ENCODE measurements at places on chromosomes 16 and 17. TPM values are rescaled to one million over a fixed set of nuclear protein-coding genes. Genes with fewer than 3 reads are reported as not detected.

Gene CMTM2
- not detected for total RNA-seq

Gene ZFHX3
- total RNA-seq, result 6.6 TPM

Gene PITPNC1
- 26.1 TPM for total RNA-seq

Gene RHOT1
- total RNA-seq, result 24.6 TPM

Gene TP53I13
- 224 TPM for total RNA-seq

Gene KRTAP4-6
- total RNA-seq, result not detected

Gene KRTAP1-5
- not detected for total RNA-seq

Gene CHST6
- 0.17 TPM for total RNA-seq

- H3K36me3 ChIP-seq, result no peaks in the 10 kb centered on the region
- no peaks in the 10 kb centered on the region for H3K27me3 ChIP-seq
- H3K4me3 ChIP-seq, result no peak overlapping the region
Measured at GRCh38 chr16:76226011-76226410, 51.2 kb upstream of the CNTNAP4 start.

- H3K27ac ChIP-seq, result no peak overlapping the region
- no peak for DNase-seq
- H3K36me3 ChIP-seq, result no peaks in the 10 kb centered on the region
- H3K27me3 ChIP-seq, result no peaks in the 10 kb centered on the region
- H3K4me1 ChIP-seq, result no peaks in the 10 kb centered on the region
Measured at GRCh38 chr17:62172492-62173291, 107.6 kb upstream of the MED13 start.

GRCh38 chr16:11130978-11131665 is 124.9 kb downstream of the SOCS1 start:
- no peaks in the 10 kb centered on the region for H3K27me3 ChIP-seq
- no peak for DNase-seq
- no peak overlapping the region for H3K27ac ChIP-seq
- no peaks in the 10 kb centered on the region for H3K4me1 ChIP-seq
- H3K4me3 ChIP-seq, result no peak overlapping the region

- H3K4me1 ChIP-seq, result peaks cover 33% of the 10 kb centered on the region
- H3K4me3 ChIP-seq, result peak overlapping the region; percentile 63
- no peak for DNase-seq
- no peaks in the 10 kb centered on the region for H3K27me3 ChIP-seq
- no peaks in the 10 kb centered on the region for H3K36me3 ChIP-seq
Measured at GRCh38 chr16:4767872-4768548, 1.0 kb upstream of the ZNF500 start.

DNA sequence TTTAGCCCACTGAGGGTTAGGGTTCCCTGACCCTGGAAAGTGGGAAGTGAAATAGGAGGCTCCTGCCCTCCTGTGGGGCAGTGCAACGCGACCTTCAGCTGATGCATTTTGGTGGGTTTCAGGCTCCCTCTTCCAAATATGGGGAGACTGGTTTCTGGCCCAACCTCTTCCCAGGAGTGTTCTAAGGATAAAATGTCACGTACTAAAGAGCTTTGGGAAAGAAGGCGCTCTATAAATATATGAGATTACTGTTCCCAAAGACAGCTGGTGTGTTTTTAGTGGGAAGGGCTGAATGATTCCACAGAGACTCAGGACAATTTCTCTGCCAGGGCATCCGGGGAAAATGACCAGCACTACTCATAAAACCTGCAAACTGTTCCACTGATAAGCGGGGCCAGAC is 9.8 kb downstream of the SLC35B1 start:
- H3K4me3 ChIP-seq, result no peak overlapping the region
- no peak overlapping the region for H3K27ac ChIP-seq
- H3K27me3 ChIP-seq, result no peaks in the 10 kb centered on the region

DNA sequence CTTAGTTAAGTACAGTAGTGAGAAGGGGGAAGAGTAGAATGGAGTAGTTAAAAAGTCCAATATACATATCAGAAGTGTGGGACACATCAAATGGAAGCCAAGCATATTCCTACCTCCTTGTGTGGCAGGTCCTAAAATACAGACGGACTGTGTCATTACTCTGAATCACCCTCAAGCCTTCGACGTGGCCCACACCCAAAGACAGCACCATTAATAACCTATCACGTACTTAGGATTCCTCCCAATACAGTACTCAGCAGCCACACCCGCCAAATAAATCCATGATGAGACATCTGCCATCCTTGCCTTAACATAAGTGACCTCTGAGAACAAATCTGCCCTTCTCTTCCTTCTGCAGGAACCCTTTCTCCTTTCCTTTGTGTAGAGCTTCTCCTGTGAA is 38.9 kb downstream of the UBE2G1 start:
- peaks cover 6% of the 10 kb centered on the region for H3K4me1 ChIP-seq
- no peak overlapping the region for H3K4me3 ChIP-seq
- peaks cover 8% of the 10 kb centered on the region for H3K36me3 ChIP-seq
- no peak overlapping the region for H3K27ac ChIP-seq

DNA sequence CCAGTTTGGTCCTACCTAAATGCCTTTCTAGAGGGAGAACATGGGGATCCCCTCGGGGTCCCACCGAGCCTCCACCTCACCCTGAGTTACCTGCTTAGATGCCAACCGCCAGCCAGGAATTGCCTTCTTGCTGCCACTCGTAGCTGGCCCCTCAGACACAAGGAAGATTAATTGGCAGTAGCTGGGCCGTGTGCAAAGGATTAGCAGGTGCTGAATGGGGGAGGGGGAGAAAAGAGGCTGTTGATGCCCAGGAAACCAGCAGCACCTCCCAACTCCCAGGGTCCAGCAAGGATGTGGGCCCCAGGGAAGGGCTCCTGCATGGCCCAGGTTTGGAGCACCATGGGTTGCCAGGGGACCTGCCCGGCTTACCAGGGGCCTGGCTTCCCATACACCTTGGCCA is at the start of gene CNGB1:
TSS of gene CNGB1 (minus strand) at position 159 of the 400 bp plus-strand sequence. CDS start 3,842 bp downstream, outside the sequence.
- H3K4me3 ChIP-seq, result no peak within 1 kb of the TSS
- no peak for DNase-seq
- H3K36me3 ChIP-seq, result no peaks in the 10 kb centered on the region
- no peak within 1 kb of the TSS for H3K27ac ChIP-seq

GRCh38 chr17:9729034-9729650 is 62.2 kb downstream of the DHRS7C start:
- H3K4me3 ChIP-seq, result no peak overlapping the region
- no peaks in the 10 kb centered on the region for H3K27me3 ChIP-seq
- no peaks in the 10 kb centered on the region for H3K36me3 ChIP-seq

DNA sequence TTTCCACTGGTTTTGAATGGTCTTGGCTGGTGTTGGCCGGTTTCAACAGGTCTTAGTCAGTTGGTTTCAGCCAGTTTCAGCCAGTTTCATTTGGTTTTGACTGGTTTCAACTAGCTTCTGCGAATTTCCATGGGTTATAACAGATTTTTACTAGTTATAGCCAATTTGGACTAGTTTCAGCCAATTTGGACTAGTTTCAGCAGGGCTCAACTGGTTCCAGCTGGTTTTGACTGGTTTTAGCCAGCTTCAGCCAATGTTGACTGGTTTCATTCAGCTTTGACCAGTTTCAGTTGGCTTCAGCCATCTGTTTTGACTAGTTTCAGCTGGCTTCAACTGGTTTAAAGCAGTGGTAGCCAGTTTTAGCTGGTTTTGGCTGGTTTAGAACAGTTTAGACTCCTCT is 432.6 kb downstream of the UTP18 start:
- no peaks in the 10 kb centered on the region for H3K4me1 ChIP-seq
- H3K36me3 ChIP-seq, result no peaks in the 10 kb centered on the region
- no peak overlapping the region for H3K4me3 ChIP-seq
- no peaks in the 10 kb centered on the region for H3K27me3 ChIP-seq
- no peak overlapping the region for H3K27ac ChIP-seq

DNA sequence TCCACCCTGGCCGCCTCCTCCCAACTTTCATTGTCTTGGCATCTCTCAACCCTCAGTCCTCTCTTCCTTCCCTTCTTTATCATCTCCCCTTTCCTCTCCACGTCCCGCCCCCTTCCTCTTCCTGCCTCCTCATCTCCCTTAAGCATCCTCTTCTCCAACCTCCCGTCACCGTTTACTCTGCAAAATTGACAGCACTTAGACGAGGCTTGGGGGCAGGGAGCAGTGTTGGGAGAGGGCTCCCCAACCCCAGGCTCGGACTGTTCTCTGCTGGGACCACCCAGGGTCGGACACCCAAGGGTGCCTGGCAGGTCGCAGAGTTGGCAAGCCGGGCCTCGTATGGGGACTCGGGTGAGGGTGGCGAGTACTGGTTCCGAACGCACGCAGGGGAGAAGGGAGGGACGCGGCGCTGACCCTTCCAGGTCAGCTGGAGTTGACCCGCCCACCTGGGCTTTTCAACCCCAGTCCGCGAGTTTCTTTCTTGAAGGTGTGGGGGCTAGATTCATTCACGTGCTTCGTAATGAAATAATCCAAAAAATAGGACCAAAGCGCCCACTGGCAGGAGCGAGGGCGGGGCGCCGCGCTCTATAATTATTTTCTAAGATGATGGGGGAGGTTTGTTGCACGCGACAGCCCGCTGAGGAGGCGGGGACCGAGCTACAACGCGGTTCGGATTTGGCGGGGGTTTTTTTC is 775 bp upstream of the PAGR1 start:
- peaks cover 43% of the 10 kb centered on the region for H3K4me1 ChIP-seq
- peaks cover 2% of the 10 kb centered on the region for H3K36me3 ChIP-seq
- peaks cover 9% of the 10 kb centered on the region for H3K27me3 ChIP-seq
- H3K27ac ChIP-seq, result peak overlapping the region; percentile 88

DNA sequence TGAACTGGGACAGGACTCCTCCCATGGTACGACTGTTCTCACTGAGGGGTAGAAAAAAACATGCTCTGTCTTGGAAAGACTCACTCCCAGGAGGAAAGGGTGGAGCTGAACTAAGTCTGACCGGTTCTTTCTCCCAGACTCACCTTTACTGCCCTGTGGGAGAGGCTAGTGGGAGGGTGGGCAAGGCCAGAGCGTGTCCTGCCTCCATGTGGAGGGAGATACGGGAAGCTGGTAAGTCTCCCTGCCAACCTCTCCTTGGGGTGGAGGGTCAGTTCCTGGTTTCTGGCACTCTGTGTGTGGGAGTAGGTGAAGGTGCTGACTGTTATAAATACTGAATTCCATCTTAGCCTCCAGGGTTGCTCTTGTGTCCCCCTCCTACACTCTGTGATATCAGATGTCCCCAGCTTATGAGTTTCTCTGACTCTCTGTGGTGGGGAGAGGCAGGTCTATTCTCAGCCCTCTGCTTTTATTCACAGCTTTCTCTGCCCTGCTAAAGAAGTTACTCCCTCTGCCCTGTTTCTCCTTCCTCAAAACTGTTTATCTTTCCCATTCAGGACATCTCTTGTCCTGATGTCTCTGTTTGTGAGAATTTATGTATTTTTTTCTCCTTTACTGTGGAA is 26.9 kb upstream of the FAM20A start:
- no peak overlapping the region for H3K4me3 ChIP-seq
- no peaks in the 10 kb centered on the region for H3K4me1 ChIP-seq

GRCh38 chr16:85211271-85211801 is 99.1 kb upstream of the CIBAR2 start:
- H3K4me1 ChIP-seq, result no peaks in the 10 kb centered on the region
- no peak overlapping the region for H3K4me3 ChIP-seq
- no peaks in the 10 kb centered on the region for H3K27me3 ChIP-seq
- no peak for DNase-seq
- H3K36me3 ChIP-seq, result no peaks in the 10 kb centered on the region

- H3K27me3 ChIP-seq, result peaks cover 86% of the 10 kb centered on the region
- H3K4me3 ChIP-seq, result peak overlapping the region; percentile 32
- peaks cover 39% of the 10 kb centered on the region for H3K4me1 ChIP-seq
- DNase-seq, result no peak
- H3K27ac ChIP-seq, result no peak overlapping the region
Measured at GRCh38 chr17:61457226-61457983, 5.2 kb downstream of the TBX4 start.
